Naive thymus-derived CD4-positive, alpha-beta T cell (primary cell): ENCODE measurements at places on chromosomes 7 and 10.

- peak within 1 kb of the TSS; percentile 25 for H3K4me3 ChIP-seq
- no peaks in the 10 kb centered on the region for H3K36me3 ChIP-seq
- H3K27ac ChIP-seq: peak within 1 kb of the TSS; percentile 62
- H3K27me3 ChIP-seq: no peaks in the 10 kb centered on the region
- DNase-seq: no peak
These were observed at the start of gene CRYGN for GRCh38 chr7:151439855-151440798. CRYGN (minus strand) TSS chr7:151440141; CDS start chr7:151439917, 224 bp downstream.

- H3K36me3 ChIP-seq: no peaks in the 10 kb centered on the region
- peak overlapping the region; percentile 55 for H3K4me3 ChIP-seq
- H3K4me1 ChIP-seq: no peaks in the 10 kb centered on the region
- H3K27me3 ChIP-seq: no peaks in the 10 kb centered on the region
- H3K27ac ChIP-seq: peak overlapping the region; percentile 51
These were observed 20.4 kb downstream of the GRID2IP start for GRCh38 chr7:6530626-6531491.

DNA sequence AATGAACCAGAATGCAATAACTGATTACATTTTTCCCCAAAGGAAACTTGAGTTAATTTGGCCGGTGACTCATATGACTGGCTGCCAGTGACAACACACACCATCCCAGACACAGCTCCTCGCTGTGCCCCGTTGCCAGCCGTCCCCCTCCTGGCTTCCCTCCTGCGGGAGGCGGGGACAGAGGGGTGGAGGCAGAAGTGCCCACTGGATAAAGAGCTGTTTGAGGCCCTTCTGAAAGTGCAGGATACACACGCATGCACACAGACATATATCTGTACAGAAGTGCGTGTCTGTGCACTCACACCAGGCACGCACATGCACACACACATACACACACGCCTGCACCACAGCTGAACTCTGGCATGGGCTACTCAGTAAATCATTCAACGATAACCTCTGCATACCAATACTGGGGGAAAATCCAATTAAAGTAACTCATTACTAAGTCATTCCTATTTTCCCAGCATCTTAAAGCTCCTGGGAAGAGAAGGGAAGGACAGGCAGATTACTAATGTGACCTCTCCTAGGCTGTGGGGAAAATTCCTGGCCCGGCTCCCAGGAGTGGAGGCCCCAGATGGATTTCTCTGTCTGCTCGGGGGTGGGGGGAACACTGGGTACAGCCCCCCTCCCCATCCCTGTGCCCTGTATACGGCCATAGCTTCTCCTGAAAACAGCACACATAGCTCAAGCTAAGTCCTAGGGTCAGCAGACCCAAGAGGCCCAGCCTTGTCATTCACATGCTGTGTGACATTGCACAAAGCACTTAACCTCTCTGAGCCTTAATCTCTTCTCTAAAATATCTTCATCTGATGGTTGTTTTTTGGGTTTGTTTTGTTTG, 52.3 kb upstream of the MYL10 start:
- H3K4me3 ChIP-seq: no peak overlapping the region
- H3K27ac ChIP-seq: no peak overlapping the region
- no peaks in the 10 kb centered on the region for H3K27me3 ChIP-seq
- DNase-seq: no peak

- H3K4me1 ChIP-seq: no peaks in the 10 kb centered on the region
- H3K4me3 ChIP-seq: no peak overlapping the region
- no peaks in the 10 kb centered on the region for H3K36me3 ChIP-seq
- no peak overlapping the region for H3K27ac ChIP-seq
- H3K27me3 ChIP-seq: no peaks in the 10 kb centered on the region
These were observed 112.8 kb downstream of the SEMA3D start for GRCh38 chr7:85074016-85074415.

GRCh38 chr7:30476459-30477145, 2.0 kb downstream of the NOD1 start:
- no peaks in the 10 kb centered on the region for H3K27me3 ChIP-seq
- no peak for DNase-seq
- no peak overlapping the region for H3K4me3 ChIP-seq
- no peak overlapping the region for H3K27ac ChIP-seq

GRCh38 chr7:133845005-133845404, 282.1 kb upstream of the LRGUK start:
- no peak for DNase-seq
- no peak overlapping the region for H3K27ac ChIP-seq
- H3K36me3 ChIP-seq: no peaks in the 10 kb centered on the region
- no peaks in the 10 kb centered on the region for H3K4me1 ChIP-seq
- H3K27me3 ChIP-seq: no peaks in the 10 kb centered on the region

GRCh38 chr10:96450529-96451207, 63.1 kb downstream of the TLL2 start:
- H3K36me3 ChIP-seq: no peaks in the 10 kb centered on the region
- H3K27me3 ChIP-seq: no peaks in the 10 kb centered on the region
- no peaks in the 10 kb centered on the region for H3K4me1 ChIP-seq
- no peak overlapping the region for H3K4me3 ChIP-seq
- DNase-seq: no peak

- no peaks in the 10 kb centered on the region for H3K36me3 ChIP-seq
- no peak overlapping the region for H3K27ac ChIP-seq
- DNase-seq: no peak
- no peaks in the 10 kb centered on the region for H3K4me1 ChIP-seq
These were observed 96.4 kb downstream of the CUX1 start for GRCh38 chr7:101913851-101914250.

DNA sequence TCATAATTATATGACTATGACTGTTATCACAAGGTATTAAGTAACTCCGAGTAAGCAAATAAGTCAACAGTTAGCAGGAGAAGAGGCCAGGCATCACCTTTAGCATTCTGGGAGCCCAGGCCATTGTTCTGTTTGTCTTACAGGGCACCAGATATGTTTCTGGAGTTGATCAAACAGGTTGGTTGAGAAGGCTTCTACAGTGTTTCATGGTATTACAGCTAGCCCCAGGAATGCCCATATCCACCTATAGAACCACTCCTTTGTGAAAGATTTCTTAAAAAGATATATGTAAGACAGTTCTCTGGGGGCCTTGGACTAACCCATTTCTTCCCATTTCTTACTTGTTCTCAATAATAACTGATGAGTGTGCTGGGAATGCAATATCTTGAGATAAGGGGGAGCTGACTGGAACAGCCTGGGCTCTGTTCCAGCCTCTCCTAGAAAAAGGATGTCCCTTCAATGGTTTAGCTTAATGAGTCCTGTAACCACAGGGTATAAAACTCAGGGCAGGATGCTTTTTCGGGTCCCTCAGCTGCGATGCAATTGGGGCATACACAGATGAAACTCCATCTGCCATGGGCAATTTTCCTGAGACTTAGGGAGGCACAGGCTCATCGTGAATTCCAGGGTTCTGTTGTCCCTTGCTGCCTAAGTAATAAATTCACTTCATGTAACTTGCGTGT, 286.4 kb downstream of the BAMBI start:
- no peak overlapping the region for H3K27ac ChIP-seq
- peaks cover 2% of the 10 kb centered on the region for H3K27me3 ChIP-seq
- H3K36me3 ChIP-seq: no peaks in the 10 kb centered on the region
- no peaks in the 10 kb centered on the region for H3K4me1 ChIP-seq

- DNase-seq: no peak
- H3K27me3 ChIP-seq: no peaks in the 10 kb centered on the region
- no peaks in the 10 kb centered on the region for H3K36me3 ChIP-seq
- H3K27ac ChIP-seq: no peak overlapping the region
- H3K4me1 ChIP-seq: no peaks in the 10 kb centered on the region
These were observed 72.9 kb upstream of the NEBL start for GRCh38 chr10:20970044-20970443.

GRCh38 chr10:123721441-123722049, 55.4 kb downstream of the GPR26 start:
- H3K4me1 ChIP-seq: no peaks in the 10 kb centered on the region
- no peak for DNase-seq
- H3K4me3 ChIP-seq: no peak overlapping the region
- H3K27ac ChIP-seq: no peak overlapping the region

DNA sequence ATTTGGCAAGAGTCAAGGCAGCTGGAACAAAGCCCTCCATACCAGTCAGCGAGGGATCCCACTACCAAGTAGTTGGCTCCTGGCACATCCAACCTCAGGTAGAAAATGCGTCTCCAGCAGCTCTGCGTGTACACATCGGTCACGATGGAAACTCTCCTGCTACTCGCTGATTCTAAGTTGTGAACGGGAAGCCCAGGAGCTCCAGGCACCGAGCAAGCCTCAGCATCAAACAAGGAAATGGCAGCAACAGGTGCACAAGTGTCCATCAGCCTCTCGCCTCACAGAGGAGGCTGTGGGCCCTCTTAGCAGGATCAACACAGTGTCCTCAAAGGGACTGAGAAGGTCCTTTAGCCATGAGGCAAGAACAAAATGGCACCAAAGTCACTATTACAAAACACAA, 127.0 kb downstream of the TCERG1L start:
- DNase-seq: no peak
- H3K27ac ChIP-seq: no peak overlapping the region
- no peaks in the 10 kb centered on the region for H3K27me3 ChIP-seq
- no peaks in the 10 kb centered on the region for H3K4me1 ChIP-seq
- H3K36me3 ChIP-seq: no peaks in the 10 kb centered on the region

DNA sequence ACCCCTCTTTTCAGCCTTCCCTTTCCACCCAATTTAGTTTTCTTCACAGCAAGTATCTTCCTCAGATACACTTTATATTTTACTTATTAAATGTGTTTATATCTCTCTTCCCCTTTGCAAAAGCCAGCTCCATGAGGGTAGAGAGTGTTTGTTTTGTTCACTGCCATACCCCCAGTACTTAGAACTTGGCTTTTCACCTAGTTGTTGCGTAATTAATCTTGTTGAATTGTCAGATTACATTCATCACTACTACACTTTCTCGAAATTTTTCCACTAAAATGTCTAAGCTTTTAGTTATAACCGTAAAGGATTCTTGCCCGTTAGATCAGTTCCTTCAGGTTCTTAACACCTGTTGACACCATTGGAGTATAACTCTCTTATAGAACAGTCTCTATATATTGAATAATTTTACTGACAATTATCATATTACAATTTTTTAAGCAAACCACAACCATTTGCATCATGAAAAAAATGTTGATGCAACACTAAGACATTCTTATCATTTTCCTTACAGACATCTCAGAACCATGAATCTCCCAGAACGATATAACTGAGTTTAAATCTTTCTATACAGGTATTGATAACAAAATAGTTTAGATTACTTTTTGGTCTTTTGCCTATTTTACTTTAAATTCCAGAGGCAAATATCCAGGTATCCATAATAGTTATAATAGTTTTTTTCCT, 29.9 kb downstream of the VWDE start:
- DNase-seq: no peak
- no peaks in the 10 kb centered on the region for H3K36me3 ChIP-seq
- no peak overlapping the region for H3K4me3 ChIP-seq
- no peaks in the 10 kb centered on the region for H3K4me1 ChIP-seq

DNA sequence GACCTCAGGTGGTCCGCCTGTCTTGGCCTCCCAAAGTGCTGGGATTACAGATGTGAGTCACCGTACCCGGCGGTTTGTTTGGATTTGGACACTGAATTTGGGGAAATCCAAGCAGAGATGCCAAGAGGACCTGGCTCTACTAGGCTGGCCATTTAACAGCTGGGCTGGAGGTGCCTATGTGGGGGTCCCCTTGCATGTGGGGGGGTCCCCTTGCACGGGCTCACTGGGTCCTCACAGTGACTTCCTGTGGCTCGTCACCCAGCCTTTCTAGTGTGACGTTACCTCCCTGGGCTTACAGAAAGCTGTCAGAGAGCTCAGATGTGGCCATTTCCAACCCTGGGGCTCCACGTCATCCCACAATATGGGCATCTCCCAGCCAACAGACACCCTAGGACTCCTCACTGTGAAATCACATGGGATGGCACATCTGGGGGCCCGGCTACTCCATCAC, 49.3 kb upstream of the GNA12 start:
- peaks cover 11% of the 10 kb centered on the region for H3K4me1 ChIP-seq
- no peaks in the 10 kb centered on the region for H3K36me3 ChIP-seq
- no peak overlapping the region for H3K4me3 ChIP-seq
- H3K27me3 ChIP-seq: no peaks in the 10 kb centered on the region
- no peak for DNase-seq

DNA sequence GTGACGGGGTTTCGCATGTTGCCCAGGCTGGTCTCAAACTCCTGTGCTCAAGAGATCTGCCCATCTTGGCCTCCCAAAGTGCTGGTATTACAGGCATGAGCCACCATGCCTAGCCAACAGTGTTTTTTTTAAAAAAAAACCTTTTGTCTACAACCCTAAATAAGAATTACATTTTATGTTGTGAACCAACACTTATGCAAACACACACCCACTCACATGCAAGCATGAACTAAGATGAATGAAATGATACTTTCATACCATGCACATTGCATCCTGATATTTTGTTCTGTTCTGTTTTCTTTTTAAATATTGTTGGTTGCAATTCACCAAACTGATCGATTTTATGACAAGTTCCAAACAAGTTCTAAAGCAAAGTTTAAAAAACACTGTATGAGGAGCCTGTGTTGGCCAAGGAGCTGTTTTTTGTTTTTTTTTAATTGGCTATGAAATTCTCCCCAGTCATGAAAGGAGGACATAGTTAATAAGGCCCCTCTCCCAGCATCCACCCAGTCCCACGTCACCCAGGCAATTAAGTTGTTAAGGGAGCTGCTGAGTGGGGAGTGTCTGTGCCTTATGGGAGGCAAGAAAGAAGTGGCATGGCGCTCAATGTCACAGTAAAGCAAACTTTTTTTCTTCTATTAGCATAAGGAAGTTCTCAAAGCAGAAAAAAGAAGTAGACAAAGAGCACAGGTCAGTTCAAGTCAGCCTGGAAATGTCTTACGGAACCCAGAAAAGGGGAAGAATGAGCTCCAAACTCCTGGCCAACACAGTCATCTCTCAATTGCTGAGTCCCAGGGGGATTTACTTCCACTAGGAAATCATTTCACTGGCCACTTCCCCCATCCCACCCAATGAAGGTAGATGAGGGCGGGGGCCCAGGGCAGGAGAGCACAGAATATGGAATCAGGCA, 50.1 kb downstream of the NOD1 start:
- H3K27me3 ChIP-seq: no peaks in the 10 kb centered on the region
- no peak overlapping the region for H3K4me3 ChIP-seq
- H3K27ac ChIP-seq: no peak overlapping the region
- H3K36me3 ChIP-seq: peaks cover 32% of the 10 kb centered on the region

GRCh38 chr10:74754381-74754821, 72.0 kb upstream of the KAT6B start:
- H3K36me3 ChIP-seq: no peaks in the 10 kb centered on the region
- no peak for DNase-seq
- H3K27me3 ChIP-seq: no peaks in the 10 kb centered on the region

DNA sequence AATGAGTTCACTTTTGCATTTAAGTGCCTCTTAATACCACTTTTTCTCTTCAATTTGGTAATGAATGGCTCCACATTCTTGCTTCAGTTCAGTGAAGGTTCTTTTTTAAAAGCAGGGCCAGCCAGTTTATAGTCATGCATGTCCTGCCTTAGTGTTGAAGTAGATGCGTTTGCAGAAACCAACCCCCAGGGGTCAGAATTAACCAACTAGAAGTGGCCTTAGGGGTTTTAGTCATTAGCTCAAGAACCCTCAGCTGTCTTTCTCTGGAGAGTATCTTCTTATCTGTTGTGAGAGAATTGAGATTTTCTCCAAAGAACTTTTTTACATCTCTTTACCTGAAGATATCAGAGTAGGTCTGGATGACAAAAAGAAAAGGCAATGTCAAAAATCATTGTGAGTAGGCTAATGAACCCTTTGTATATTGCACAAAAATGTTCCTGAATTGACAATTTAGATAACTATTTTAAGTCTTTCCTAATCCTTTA, 82.2 kb downstream of the PIK3CG start:
- no peaks in the 10 kb centered on the region for H3K4me1 ChIP-seq
- H3K27ac ChIP-seq: no peak overlapping the region
- H3K27me3 ChIP-seq: no peaks in the 10 kb centered on the region
- no peak overlapping the region for H3K4me3 ChIP-seq
